ENCODE measurements at places on chromosomes 6 and 20. TPM values are rescaled to one million over a fixed set of nuclear protein-coding genes. Genes with fewer than 3 reads are reported as not detected.

The SPATS1 gene
- total RNA-seq: not detected

The PET117 gene
- total RNA-seq: 17.5 TPM

The MYH7B gene
- total RNA-seq: 1.5 TPM

GRCh38 chr20:33840759-33841435 is 29.7 kb downstream of the CHMP4B start:
- H3K36me3 ChIP-seq: no peaks in the 10 kb centered on the region
- no peak overlapping the region for H3K4me3 ChIP-seq
- H3K27ac ChIP-seq: no peak overlapping the region

DNA sequence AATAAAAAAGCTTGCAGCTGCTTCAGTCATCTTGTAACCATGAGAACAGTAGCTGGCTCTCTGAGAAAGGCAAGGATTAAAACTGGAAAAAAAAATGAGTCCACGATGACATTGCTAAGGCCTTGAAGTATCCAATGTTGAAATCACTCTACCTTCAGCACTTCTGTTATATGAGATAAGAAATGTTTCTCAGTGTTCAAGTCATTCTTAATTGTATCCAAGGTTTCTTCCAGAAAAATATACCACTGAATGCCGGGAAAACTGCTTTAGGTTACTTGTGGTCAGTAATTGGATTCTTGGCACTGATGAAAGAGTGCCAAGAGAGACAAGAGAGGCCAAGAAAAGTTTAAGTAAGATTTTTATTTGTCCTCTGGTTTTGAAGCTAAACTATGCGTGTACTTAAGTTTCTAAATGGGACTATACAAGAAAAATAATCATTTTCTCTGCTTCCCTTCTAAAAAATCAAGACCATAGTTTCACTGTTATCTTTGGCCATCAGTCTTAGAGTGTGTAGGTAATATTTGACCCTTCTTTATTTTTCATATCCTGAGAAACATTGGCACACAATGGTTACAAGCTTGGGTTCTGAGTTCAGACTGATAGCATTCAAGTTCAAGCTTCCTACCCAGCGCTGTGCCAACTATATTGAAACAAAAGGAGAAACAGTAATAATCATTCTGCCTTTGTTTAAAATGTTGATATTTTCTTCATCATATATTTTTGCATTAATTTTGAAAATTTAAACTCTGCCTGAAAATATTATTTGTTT is 84.6 kb downstream of the TRDN start:
- H3K4me3 ChIP-seq: no peak overlapping the region
- H3K4me1 ChIP-seq: no peaks in the 10 kb centered on the region
- no peak overlapping the region for H3K27ac ChIP-seq
- no peaks in the 10 kb centered on the region for H3K36me3 ChIP-seq

The SLC44A4 gene
- 546 TPM for total RNA-seq

DNA sequence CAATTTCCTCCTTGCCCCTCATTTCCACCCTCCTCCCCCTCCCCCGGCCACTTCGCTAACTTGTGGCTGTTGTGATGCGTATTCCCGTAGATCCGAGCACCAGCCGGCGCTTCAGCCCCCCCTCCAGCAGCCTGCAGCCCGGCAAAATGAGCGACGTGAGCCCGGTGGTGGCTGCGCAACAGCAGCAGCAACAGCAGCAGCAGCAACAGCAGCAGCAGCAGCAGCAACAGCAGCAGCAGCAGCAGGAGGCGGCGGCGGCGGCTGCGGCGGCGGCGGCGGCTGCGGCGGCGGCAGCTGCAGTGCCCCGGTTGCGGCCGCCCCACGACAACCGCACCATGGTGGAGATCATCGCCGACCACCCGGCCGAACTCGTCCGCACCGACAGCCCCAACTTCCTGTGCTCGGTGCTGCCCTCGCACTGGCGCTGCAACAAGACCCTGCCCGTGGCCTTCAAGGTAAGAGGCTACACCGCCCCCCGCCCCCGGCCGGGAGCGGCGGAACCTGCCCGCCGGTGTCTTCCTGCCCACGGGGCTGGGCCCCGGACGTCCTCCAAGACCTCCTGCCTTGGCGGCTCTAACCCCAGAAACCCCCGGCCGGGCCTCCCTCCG is 44.9 kb upstream of the SUPT3H start:
- H3K27me3 ChIP-seq: peaks cover 43% of the 10 kb centered on the region
- DNase-seq: peak; percentile 26
- peak overlapping the region; percentile 55 for H3K4me3 ChIP-seq
- H3K36me3 ChIP-seq: no peaks in the 10 kb centered on the region
- peak overlapping the region; percentile 70 for H3K27ac ChIP-seq

DNA sequence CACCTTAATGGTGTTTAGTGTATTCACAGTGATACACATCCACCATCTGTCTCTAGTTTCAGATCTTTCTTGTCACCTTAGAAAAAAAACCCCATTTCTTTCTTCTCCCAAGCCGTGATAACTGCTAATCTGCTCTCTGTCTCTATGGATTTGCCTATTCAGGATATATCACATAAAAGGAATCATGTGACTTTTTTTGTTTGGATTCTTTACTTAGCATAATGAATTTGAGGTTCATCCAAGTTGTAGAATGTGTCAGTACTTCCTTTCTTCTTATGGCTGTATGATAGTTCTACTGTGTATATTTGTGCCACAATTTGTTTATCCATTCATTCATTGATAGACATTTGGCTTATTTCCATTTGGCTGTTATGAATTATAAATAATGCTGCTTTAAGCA is 57.1 kb downstream of the ITCH start:
- H3K4me1 ChIP-seq: peaks cover 4% of the 10 kb centered on the region
- no peaks in the 10 kb centered on the region for H3K27me3 ChIP-seq
- peaks cover 4% of the 10 kb centered on the region for H3K36me3 ChIP-seq
- H3K4me3 ChIP-seq: no peak overlapping the region

- H3K27me3 ChIP-seq: no peaks in the 10 kb centered on the region
- no peak for DNase-seq
- no peaks in the 10 kb centered on the region for H3K36me3 ChIP-seq
- no peaks in the 10 kb centered on the region for H3K4me1 ChIP-seq
Measured at GRCh38 chr6:89009624-89010059, 46.2 kb upstream of the RNGTT start.

- H3K4me3 ChIP-seq: no peak overlapping the region
- H3K27ac ChIP-seq: no peak overlapping the region
- H3K4me1 ChIP-seq: no peaks in the 10 kb centered on the region
- no peaks in the 10 kb centered on the region for H3K27me3 ChIP-seq
- no peak for DNase-seq
- H3K36me3 ChIP-seq: no peaks in the 10 kb centered on the region
Measured at GRCh38 chr20:8855315-8855714, 213.6 kb upstream of the PLCB4 start.

DNA sequence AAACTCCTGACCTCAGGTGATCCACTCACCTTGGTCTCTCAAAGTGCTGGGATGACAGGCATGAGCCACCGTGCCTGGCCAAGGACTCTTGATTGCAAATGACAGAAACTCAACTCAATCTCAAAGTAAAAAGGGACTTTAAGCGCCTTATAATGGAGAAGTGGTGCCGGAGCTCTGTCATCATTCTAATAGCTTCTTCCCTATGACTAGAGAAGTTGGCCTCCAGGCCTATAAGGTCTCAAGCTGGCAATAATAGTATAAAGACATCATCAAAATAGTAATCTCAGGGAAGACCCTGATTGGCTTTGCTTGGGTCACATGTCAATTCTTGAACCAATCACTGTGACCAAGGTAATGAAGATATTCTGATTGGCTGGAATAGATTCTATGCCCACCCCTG is 8.5 kb upstream of the KIAA1755 start:
- H3K36me3 ChIP-seq: no peaks in the 10 kb centered on the region
- no peaks in the 10 kb centered on the region for H3K4me1 ChIP-seq
- no peaks in the 10 kb centered on the region for H3K27me3 ChIP-seq
- no peak for DNase-seq
- H3K4me3 ChIP-seq: no peak overlapping the region
- no peak overlapping the region for H3K27ac ChIP-seq

DNA sequence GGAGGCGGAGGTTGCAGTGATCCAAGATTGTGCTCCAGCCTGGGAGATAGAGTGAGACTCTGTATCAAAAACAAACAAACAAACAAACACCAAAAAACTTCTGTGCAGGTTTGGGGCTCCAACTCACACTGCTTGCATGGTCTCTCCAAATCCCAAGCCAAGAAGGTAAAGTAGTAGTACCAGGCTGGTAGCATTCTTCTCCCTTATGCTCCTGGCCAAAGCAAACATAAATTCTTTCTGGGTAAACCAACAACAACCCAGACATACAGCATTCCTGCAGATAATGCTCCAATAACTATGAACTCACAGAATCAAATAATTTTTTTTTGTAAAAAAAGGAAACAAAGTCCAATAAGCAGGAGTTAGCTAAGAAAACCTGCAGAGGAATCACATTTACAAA is 57.8 kb upstream of the KLHL31 start:
- no peak overlapping the region for H3K27ac ChIP-seq
- no peak overlapping the region for H3K4me3 ChIP-seq
- no peaks in the 10 kb centered on the region for H3K36me3 ChIP-seq
- H3K4me1 ChIP-seq: no peaks in the 10 kb centered on the region
- H3K27me3 ChIP-seq: no peaks in the 10 kb centered on the region

- peak within 1 kb of the TSS; percentile 7 for H3K4me3 ChIP-seq
- H3K27me3 ChIP-seq: peaks cover 30% of the 10 kb centered on the region
- no peaks in the 10 kb centered on the region for H3K4me1 ChIP-seq
- H3K36me3 ChIP-seq: no peaks in the 10 kb centered on the region
- H3K27ac ChIP-seq: no peak within 1 kb of the TSS
- no peak for DNase-seq
Measured at GRCh38 chr20:17226410-17227218, at the start of gene PCSK2. PCSK2 (plus strand) TSS chr20:17227040; CDS start chr20:17227306, 266 bp downstream.

- H3K4me3 ChIP-seq: no peak overlapping the region
- no peak overlapping the region for H3K27ac ChIP-seq
- no peaks in the 10 kb centered on the region for H3K4me1 ChIP-seq
- H3K36me3 ChIP-seq: no peaks in the 10 kb centered on the region
- no peaks in the 10 kb centered on the region for H3K27me3 ChIP-seq
Measured at GRCh38 chr6:129748212-129748900, 38.4 kb upstream of the ARHGAP18 start.

- no peaks in the 10 kb centered on the region for H3K36me3 ChIP-seq
- H3K27me3 ChIP-seq: peaks cover 7% of the 10 kb centered on the region
- H3K4me3 ChIP-seq: no peak overlapping the region
- H3K4me1 ChIP-seq: no peaks in the 10 kb centered on the region
Measured at GRCh38 chr20:21090721-21091120, 15.4 kb downstream of the LINC00237 start.

DNA sequence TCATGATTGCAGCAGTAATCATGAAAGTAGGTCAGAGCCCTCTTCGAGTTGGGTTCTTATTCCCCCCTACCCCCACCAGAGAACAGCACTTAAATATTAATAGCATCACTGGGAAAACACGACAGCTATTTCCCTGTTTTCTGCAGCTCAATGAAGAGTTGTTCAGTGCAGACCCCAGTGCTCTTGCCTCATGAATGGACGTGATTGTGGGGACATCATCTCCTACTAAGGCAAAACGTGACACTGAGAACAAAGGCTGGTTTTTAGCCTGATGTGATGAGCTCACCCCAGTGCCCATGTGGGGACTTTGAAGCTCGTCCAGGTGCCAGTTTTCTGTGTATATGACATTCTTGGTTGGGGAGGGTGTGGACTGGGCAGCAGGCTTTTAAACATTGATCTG is 105.9 kb downstream of the SLC35F1 start:
- H3K4me1 ChIP-seq: no peaks in the 10 kb centered on the region
- H3K27me3 ChIP-seq: no peaks in the 10 kb centered on the region
- H3K4me3 ChIP-seq: no peak overlapping the region
- H3K36me3 ChIP-seq: no peaks in the 10 kb centered on the region
- DNase-seq: no peak
